NCI-H146 (cell line): ENCODE measurements at places on chromosomes 11 and 22.

- no peak for DNase-seq
Observed at GRCh38 chr11:66858186-66858938, 1.5 kb downstream of the LRFN4 start.

DNA sequence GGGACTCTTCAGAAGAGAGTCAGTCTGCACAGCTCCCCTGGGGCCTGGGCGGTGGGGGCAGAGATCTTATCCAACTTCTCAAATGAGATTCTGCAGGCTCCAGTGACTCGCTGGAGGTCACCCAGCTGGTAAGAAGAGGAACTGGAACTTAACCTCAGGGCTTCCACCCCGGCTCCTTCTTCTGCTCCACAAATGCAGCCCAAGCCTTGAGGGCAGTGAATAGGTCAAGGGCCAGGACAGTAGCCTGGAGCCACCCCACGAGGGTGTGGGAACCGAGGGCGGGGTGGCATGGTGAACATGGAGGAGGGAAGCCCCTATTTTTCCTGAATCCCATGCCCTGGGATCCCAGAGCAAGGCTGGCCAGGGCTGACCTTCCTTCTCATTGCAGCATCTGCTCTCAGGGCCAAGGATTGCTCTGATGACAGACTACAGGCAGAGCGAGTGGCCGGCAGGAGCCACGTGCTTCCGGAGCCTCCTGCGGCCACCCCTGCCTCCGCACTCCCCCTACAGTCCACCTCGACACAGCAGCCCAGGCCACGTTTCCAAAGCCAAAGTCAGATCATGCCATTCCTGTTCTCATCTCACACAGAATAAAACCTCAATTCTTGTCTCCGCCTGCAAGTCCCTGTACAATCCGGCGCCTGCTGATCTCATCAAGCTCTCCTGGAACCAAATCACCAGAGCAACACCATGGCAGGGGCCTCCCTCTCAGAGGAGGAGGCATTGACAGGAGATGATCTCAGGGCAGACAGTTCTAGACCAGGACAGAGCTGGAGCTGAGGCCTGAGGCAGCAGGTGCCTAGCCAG, 21.1 kb upstream of the UPK3A start:
- peak; percentile 42 for DNase-seq

DNA sequence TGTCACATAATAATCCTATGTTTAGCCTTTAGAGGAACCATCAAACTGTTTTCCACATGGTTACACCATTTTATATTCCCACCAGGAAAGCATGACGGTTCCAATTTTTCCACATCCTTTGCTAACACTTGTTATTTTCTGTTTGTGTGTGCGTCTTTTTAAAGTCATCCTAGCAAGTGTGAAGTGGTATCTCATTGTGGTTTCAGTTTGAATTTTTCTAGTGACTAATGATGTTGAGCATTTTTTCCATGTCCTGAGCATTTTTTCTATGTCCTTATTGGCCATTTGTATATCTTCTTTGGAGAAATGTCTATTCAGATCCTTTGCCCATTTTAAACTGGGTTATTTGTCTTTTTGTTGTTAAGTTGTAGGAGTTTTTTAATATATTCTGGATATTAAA, 53.7 kb upstream of the DEPDC7 start:
- no peak for DNase-seq

DNA sequence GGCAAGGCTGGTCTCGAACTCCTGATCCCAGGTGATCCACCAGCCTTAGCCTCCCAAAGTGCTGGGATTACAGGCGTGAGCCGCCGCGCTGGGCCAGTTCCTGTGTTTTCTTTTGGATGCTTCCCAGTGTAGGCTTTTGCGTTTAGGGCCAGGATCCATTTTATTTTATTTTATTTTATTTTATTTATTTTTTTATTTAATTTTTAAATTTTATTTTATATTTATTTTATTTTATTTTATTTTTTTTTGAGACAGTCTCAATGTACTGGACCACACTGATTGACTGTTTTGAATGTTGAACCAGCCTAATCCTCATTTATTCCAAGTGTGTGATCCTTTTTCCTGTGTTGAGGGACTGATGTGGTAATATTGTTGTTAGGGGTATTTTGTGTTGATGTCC, 8.4 kb downstream of the EPS8L2 start:
- DNase-seq, result no peak

DNA sequence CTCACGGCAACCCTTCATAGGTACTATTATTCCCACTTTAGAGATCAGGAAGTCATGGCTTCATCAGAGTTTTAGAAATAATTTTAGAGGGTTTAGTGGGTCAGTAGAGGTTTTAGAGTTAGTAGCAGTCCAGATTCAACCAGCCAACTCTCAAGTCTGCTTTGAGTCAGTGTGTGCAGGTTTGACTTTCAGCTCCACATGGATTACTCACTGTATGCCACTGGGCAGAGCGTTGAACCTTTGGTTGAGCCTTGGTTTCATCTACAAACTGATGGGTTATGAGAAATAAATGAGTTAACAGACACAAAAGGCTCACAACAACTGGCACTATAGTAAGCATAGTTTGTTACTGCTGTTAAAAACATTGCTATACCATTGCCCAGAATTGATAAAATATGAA, 19.0 kb upstream of the TP53AIP1 start:
- no peak for DNase-seq

DNA sequence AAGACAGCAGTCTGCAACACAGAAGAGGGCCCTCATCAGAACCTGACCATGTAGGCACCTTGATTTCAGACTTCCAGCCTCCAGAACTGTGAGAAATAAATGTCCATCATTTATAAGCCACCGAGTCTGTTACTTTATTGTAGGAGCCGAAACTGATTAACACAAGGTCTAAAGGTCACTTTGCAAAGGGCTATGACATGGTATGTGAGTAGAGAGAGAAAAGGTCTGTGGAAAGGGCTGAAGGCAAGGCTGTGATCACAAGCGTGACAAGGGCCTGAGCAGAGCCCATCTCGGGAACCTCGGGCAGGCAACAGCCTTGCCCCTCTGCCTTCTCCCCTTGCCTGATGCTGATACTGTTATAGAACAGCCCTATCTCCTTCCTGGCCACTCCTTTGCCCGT, 73.4 kb upstream of the TEAD1 start:
- no peak for DNase-seq

- no peak for DNase-seq
Observed at GRCh38 chr11:8811571-8811970, 99.4 kb upstream of the AKIP1 start.
